Esophagus squamous epithelium (tissue), 5 donors: ENCODE measurements at places on chromosomes 12 and 14.

- no peak for DNase-seq
These were observed 3.2 kb upstream of the VDR start for GRCh38 chr12:47907851-47908454.

DNA sequence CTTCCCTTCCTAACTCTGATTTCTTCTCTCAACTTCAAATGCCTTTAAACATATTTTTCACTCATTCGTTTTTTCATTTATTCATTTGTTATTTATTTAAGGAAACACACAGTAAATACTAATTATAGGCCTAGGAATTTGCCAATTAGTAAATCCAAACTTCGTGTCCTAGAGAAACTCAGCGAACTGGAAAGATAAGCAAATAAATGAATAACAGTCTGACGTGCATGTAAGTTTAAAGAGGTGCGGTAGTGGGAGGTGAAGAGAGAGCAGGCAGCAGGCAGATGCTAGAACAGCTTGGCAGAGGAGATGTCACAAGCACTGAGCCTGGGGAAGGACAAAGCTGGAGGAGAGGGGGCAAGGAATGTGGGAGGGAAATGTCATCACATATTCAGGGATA is 228.2 kb downstream of the DPY19L2 start:
- DNase-seq, result no peak

- no peak for DNase-seq
These were observed 53.3 kb upstream of the STK38L start for GRCh38 chr12:27190761-27191160.

GRCh38 chr14:55600784-55601561 is 21.0 kb downstream of the KTN1 start:
- no peak for DNase-seq

DNA sequence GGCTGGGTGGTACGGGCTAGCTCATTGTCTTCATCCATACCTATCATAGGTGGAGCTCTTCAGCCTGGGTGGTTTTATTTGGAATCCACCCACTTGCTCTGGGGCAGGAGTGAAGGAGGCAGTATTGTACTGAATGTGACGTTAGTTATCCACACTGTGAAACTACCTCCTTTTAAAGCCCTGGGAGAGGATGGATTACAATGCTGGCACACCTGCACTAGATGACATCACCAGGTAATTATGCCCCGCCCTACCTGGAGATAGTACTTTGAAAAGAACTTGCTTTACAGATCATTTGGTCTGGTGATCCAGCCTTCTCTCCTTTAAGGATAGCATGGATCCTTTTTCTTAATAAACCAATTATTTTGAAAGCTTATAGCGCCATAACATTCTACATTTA is 78.0 kb downstream of the B4GALNT3 start:
- no peak for DNase-seq

DNA sequence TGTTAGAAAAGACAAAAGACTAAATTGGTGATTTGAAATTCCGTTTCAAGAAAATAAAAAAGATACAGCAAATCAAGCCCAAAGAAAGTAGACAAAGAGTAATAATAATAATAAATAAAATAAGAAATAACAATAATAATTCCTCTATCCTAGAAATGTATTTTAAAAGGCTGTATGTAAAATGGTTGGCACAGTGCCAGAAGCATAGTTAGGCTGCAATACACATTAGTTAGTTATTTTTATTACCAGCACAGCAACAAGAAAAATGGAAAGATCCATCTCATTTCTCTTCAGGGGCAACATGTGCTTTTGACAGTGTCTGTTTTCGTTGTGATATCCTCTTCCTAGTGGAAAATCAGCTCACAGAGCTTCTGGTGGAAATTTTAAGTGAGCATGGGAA is 174.1 kb upstream of the TMTC1 start:
- DNase-seq, result no peak

GRCh38 chr14:48726080-48726642 is 860.0 kb downstream of the RPS29 start:
- DNase-seq, result no peak

GRCh38 chr12:2231011-2231595 is 178.3 kb downstream of the CACNA1C start:
- no peak for DNase-seq

DNA sequence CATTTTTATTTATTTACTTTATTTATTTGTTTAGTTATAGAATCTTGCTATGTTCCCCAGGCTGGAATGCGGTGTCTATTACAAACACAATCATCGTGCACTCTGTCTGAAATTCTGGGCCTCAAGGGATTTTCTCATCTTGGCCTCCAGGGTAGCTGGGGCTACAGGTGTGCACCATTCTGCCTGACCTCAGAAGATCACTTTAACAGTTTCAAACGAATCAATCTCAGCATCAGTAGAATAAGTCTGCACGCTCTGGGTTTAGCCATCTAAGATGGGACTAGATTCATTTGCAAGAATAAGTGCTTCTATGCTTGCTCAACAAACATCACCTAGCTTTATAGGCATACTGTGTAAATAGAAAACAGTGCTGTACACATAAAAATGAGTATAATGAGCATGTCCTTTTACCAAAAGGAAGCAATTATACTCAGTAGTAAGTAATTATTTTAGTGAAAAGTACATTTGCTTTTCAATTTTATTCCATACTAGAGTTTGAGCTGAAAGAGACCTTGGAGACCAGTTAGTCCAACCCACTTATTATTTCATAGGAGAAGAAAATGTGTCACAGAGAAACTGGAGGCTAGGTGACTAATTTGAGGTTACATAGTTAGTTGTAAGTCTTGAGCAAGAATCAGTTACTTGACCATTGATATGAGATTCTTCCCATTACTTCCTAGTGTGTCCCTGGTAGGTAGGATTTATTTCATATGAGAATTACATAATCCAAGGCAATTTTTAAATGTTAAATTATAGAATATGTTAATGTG is 456.5 kb upstream of the LMO3 start:
- no peak for DNase-seq

- no peak for DNase-seq
These were observed 11.9 kb upstream of the TNFAIP2 start for GRCh38 chr14:103111232-103111868.

GRCh38 chr12:111063295-111064026 is 143.1 kb upstream of the MYL2 start:
- no peak for DNase-seq

- DNase-seq, result no peak
These were observed 145.0 kb upstream of the SLC38A2 start for GRCh38 chr12:46517579-46517962.

- DNase-seq, result no peak
These were observed 364.1 kb upstream of the E2F7 start for GRCh38 chr12:77429426-77429825.

- no peak for DNase-seq
These were observed 409.1 kb downstream of the TMEM132D start for GRCh38 chr12:129494766-129495165.

- no peak for DNase-seq
These were observed 225.3 kb upstream of the ATP2B1 start for GRCh38 chr12:89933911-89934310.

- DNase-seq, result no peak
These were observed 119.2 kb upstream of the EVL start for GRCh38 chr14:99945732-99946651.

GRCh38 chr12:11978726-11979384 is 91.9 kb upstream of the BCL2L14 start:
- DNase-seq, result no peak

- DNase-seq, result no peak
These were observed 8.5 kb upstream of the KRT5 start for GRCh38 chr12:52528641-52529143.

DNA sequence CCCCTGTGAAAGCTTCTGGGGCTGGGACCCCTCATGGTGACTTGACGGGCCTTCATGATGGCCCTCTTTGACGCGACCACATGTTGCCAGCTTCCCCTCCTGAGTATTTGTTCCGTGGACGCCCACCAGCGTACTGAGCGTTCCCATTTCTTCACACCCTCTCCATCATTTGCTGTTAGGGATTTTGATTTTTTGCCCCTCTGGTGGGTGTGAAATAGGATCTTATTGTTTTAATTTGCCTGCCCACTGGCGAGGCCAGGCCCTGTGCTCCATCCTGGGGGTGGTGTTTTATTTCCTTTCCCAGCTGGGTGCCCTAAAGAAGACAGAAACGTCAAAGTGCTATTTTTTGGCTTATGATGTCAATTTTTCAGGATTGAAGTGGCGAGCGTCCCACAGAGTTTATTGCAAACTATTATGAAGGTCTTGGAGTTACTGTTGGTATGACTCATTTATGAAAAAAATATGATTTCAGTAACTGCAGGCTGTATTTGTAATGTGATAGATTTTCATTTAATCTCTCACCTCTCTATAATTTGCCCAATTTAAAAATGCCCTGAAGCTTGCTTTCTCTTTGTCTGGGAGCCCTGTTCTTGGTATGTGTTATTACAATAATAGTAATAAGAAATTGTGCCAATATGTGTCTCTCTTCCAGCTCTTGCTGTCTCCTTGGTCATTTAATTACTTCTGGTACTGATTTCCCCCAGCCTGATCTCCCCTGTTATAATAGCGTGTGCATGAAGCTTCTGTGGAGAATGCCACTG is 99.6 kb downstream of the SLC25A47 start:
- DNase-seq, result no peak

DNA sequence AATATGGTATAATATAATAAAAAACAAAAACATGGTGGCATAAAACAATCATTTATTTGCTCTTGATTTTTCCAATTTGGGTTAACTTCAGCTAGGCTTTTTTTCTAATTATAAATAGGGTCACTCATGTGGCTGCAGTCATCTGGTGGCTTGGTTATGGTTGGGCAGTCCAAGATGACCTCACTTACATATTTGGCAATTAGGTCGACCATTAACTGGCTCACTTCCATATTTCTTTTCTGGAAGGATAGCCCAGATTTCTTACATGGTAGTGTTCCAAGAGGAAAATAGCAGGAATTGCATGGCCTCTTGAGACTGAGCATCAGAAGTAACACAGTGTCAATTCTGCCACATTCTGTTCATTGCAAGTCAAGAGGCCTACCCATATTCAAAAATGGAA is 153.4 kb downstream of the FUT8 start:
- DNase-seq, result no peak

DNA sequence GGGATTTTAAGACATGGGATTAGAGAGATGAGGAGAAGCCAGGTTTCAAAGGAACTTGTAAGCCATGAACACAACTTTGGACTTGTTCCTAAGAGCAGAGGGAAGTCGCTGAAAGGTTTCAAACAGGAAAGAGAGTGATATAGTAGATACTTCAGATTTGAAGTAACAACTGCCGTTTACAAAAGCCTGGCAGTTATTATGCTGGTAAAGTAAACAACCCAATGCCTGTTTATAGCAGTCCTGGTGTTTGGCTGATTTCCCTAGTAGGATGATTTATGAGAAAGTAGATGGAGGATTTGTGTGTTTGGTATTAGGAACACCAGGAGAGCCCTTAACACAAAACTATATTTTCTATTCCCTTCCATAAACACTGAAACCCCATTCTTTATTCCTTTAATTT is 285.7 kb downstream of the RMST start:
- no peak for DNase-seq

GRCh38 chr14:75720116-75720515 is 59.1 kb downstream of the TTLL5 start:
- DNase-seq, result no peak

GRCh38 chr14:100547633-100548294 is 39.5 kb downstream of the BEGAIN start:
- no peak for DNase-seq

GRCh38 chr12:57006809-57007475 is 596 bp upstream of the ZBTB39 start:
- DNase-seq, result no peak

DNA sequence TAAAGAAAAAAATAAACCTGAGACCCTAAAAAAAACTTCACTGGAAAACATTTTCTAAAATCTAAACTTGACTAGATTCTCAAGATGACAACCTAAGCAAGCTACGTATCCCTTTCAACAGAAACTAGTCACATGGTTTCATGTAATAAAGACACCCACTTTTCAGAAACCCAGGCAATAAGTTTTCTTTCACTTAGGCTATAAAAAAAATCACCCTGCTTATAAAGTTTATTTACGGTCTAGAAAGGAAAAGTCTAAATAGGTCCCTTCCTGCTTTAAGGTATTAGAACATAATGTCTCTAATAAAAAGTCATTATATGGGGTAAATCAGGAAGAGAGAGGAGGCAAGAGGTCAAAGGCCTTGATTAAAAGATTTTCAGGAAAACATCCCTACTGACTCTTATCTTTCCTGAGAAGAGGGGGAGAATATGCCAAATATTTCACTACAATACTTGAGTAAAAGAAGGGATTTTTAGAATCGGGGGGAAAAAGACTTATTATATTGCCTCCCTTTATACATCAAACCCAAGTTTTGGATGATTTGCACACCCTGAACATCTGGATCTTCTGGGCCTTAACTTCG is 9.5 kb downstream of the CLIP1 start:
- no peak for DNase-seq

DNA sequence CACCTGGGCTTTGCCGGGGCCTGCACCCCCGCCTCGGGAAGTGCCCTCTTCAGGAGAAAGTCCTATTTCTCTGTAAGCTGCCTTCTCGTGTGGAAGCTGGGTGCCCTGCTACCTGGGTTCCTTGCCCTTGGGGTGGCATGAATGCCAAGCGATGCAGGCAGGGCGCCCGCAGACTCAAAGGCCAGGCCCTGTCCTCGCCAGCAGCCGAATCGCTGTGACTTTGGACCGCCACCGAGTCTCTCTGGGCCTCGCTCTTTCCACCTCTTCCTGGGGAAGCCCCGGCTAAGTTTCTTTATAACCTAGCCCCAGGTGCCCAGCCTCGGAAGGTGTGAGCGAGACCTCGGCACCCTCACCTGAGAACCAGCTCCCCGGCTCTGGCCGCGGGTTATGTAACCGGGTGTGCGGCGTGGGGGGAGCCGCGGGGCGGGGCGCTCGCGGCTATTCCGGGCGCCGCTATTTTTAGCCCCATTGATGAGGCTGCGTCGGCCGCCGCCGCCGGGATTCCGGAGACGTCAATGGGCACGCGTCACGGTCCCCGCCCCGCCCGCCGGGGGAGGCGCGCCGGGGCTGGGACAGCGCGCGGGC is 14.6 kb upstream of the NR4A1 start:
- no peak for DNase-seq

GRCh38 chr14:75341620-75342019 is 63.0 kb downstream of the FOS start:
- no peak for DNase-seq

- no peak for DNase-seq
These were observed 88.2 kb downstream of the SSPN start for GRCh38 chr12:26283617-26284016.

DNA sequence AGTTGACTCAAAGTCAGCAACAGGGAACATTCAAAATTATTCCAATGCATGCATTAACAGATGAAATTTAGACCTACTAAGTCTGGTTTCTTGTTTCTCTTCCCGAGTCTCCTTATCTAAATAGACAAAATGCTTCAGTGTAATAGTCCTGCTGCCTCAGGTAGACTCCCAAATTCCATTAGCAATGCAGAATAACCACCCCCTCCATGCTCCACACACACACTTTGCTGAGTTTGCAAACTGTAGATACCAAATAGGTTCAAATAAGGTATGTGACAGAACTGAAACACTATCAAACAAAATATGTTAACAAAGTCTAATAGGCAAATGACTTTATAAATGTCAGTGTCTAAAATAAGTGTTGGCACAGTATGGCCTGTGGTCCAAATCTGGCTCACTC is 451.1 kb upstream of the SOX5 start:
- no peak for DNase-seq
